Activated naive CD8-positive, alpha-beta T cell treated with anti-CD3 and anti-CD28 coated beads, Interleukin-2, amount 50 U/mL, for 16 hours (primary cell): ENCODE measurements at places on chromosomes 13 and 19.

GRCh38 chr19:51271067-51271466 lies 20.2 kb downstream of the SIGLECL1 start:
- DNase-seq = no peak

DNA sequence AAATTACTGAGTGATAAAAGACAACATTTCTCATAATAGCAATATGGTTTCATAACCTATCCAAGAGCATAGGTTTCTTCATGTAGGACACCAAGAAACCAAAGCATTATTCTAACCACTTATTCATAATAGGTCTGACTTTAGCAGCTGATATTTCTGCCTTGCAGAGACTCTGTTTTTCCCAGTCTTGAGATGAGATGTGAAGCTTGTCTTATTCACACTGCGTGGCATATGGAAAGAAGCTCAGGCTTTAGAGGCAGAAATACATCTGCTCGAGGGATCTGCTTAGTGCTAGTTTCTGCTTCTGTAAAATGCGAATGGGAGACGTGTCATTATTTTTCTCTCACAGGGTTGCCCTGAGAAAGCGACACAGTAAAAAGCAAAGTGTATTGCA lies 232.0 kb upstream of the SPRY2 start:
- no peak for DNase-seq

GRCh38 chr13:99303863-99304521 lies 3.2 kb downstream of the GPR183 start:
- no peak for DNase-seq

DNA sequence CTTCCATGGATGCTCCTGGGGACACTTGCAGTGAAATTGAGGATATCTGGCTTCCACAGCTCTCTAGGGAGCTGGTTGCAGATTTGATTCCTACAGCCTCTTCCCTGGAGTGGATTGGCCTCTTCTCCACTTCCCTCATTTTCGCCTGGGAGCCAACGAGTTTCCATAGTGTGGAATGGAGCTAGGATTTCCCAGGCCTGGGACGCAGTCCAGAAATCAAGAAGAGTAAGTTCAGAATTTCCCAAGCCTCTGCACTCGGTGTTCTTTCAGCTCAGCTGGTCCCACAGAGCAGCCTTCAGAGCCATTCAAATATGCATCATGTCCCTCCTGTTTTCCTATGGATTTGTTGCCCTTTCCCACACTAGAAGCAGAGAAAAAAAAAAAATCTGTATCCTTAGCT lies 68.2 kb downstream of the RAP2A start:
- DNase-seq = no peak

DNA sequence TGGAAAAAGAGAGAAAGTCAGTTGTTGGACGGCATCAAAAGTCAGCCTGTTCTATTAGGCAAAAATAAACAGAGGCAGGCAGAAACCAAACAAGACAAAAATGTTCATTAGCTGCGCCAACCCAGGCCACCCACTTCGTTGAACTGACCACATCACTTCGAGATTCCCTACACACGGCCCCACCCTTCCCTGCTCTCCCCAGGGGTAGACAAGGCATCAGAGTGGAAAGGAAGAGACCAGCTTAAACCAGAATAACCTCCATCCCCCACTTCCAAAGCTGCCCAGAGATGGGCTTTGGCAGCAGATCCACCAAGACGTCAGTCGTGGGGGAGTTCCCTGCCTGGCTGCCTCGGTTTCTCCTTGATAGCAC lies 204.6 kb upstream of the TSHZ3 start:
- no peak for DNase-seq

DNA sequence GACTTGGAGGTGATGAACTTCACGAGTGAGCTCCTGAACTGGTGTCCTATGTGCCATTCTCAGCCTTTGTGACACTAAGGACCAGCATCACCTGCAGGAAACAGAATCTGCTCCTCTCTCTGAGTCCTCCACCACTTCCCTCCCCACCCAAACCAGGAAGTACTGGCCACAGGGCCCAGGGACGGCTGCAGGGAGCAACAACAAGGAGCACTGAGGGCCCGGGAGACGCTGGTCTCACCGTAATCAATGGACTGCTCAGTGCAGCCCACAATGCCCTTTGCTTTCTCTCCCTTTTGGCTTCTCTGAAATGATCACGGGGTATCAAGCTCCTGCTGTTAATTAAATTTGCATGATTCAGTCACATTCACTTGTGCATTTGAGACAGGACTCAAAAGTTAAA lies 18.6 kb downstream of the PEPD start:
- no peak for DNase-seq

DNA sequence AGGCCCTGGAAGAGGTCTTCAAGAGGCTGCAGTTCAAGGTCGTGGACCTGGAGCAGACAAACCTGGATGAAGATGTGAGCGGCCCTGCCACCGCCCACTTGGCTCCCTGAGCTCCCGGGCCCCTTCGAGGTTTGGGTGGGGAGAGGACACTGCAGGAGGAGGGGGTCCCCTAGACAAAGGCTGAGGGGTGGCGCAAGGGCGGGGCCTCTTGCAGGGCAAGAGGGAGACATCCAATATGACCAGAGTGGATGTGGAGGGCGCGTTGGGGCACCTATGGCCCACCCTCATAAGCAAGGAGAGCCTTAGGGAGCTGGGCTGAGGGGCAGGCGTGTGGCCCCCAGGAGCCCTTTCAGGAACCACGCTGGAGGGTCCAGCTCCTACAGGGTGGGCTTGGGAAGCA lies 20.2 kb downstream of the NKPD1 start:
- no peak for DNase-seq

GRCh38 chr19:54551950-54552912 lies 21.4 kb upstream of the LILRA2 start:
- DNase-seq = no peak
